Dermis microvascular lymphatic vessel endothelial cell (primary cell): ENCODE measurements at places on chromosomes 13 and 19.

- no peak for DNase-seq
Observed at GRCh38 chr13:67117010-67117550, 113.1 kb downstream of the PCDH9 start.

DNA sequence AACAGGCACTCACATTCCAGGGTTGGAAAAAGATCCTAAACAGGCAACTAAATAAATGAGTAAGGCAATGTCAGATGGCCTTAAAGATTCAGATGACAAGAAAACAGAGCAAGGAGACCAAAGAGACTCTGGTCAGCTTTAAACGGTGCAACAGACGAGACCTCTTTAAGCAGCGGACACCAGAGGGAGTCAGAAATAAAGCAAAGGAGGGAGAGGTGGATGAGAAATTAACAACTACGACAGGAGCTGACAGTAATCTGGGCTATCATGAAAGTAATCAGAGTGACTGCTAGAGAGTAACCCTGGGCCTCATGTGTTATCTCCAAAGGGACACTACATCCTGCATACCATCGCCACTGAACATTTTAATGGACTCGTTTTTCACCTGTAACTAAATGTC is 1.1 kb downstream of the ZNF550 start:
- no peak for DNase-seq

DNA sequence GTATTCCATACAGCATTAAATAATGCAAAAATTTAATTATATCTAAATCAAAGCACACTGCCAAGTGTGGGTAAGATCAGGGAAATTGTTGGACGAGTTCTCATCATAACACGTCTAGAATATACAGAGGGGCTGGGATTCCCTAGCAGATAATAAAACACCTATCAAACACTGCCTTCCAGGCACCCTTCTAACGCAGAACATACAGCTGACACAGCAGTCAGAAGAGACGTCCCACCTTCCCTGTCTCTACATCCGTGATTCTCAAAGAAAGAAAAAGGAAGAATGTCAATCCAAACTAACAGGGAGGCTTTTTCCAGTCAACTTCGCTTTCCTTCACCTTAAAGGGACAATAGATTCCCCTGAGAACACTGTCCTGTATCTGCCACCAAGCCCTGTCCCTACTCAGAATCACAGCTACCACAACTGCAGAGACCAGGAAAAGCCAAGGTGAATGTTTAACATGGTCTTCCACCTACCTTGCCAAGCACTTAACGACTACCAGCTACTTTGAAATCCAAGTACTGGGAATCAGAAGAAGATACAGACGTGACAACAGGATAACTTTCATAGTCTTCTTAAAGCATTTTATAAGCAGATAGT is 38.5 kb downstream of the TBC1D4 start:
- no peak for DNase-seq

DNA sequence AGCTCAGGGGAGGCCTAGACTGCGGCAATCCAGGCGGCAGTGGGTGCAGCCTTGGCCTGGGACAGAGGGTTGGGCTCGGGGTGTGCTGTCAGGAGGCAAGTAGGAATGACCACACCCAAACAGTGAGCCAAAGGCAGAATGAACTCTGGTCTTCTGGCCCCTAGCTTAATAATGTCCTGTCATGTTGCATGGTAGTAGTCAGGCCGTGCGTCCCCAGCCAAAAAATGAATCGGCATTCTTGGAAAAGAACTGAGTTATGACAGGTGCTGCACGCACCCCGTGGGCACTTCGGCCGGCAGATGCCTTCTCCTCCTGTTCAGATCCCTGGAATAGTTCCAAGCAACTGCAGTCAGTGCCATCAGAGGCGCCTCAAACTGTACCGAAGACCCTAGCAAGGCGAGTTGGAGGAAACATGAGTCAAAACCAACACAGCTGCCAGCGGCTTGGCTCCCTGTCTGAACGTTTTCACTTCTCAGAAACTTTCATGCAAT is 55.9 kb downstream of the ATP7B start:
- DNase-seq = peak; percentile 15

DNA sequence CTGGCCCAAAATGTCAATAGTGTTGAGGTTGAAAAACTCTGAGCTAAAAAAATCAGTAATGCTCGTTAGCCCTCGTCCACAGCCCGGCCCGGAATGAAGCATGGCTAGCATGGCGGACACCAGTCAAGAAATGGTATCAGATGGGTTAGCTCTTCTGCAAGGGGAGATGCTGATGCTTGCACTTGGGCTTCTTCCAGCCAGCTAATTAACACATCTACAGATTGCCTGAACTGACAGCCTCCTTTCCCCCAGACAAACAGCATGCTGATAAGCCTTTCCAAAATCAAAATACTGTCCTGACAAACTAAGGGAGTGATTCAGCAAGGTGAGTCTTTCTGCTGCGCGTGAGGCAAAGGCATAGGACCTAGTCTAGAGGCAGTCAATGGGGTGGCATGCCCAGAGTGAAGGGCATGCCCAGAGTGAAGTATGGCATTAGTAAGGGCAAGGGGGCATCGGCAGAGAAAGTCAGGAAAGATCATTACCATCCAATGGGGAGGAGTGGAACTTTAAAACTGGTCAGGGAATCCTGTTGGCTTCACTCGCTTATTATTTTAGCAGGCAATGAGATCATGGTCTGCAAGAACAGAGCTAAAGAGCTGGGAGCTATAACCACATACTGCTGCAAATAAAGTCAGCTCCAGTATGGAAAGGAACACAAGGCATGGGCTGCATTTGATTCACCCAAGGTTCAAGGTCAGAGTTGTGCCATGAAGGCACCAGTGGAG is 30.2 kb upstream of the UBE2L5 start:
- no peak for DNase-seq

- DNase-seq = no peak
Observed at GRCh38 chr13:49370371-49370770, 73.5 kb downstream of the CAB39L start.

DNA sequence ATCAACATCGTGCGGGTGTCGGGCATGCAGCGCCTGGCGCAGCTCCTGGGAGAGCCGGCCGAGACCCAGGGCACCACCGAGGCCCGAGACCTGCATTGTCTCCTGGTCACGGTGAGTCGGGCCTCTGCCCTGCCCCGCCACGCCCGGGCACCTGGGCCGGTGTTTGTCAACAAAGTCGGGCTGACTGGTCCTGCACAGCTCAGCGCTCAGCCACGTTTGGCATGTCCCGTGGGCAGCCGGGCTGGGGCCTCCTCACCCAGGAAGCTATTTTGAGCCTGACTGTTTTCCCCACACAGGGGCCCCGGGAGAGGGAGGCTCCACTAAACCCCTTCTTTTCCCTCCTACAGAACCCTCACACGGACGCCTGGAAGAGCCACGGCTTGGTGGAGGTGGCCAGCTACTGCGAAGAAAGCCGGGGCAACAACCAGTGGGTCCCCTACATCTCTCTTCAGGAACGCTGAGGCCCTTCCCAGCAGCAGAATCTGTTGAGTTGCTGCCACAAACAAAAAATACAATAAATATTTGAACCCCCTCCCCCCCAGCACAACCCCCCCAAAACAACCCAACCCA is 1.3 kb downstream of the GADD45B start:
- no peak for DNase-seq

DNA sequence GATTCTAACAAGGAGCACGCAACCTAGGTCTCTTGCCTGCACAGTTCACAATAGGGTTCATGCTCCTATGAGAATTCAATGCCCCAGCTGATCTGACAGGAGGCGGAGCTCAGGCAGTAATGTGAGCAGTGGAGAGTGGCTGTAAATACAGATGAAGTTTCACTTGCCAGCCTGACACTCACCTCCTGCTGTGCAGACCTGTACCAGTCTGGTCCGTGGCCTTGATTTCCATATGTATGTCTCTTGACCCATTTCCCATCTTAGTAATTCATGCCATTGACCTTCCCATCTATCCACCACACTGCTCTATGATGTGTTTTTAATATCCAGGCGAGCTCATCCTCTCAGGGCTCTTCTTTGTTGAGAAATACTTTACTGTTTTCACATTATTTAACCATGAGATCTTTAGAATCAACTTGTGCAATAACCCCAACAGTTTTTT is 95.2 kb downstream of the LRCH1 start:
- DNase-seq = peak; percentile 57

DNA sequence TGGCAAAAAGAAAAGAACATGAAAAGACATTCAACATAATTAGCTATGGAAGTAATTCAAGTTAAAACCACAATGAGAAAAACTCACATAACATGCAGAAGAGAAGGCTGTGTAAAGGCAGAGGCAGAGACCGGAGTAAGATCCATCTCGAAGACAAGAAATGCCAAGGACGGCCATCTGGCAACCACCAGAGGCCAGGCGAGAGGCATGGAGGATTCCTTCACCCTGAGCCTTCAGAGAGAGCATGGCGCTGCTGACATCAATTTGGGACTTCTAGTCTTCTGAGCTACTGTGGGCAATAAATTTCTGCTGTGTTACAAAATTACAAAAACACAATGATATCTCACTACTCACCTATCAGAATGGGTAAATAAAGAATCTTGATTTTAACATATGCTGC is 381.0 kb downstream of the TSHZ3 start:
- no peak for DNase-seq

- no peak for DNase-seq
Observed at GRCh38 chr13:29562786-29563438, 32.6 kb downstream of the SLC7A1 start.

- DNase-seq = no peak
Observed at GRCh38 chr19:45095496-45096413, 2.8 kb downstream of the PPP1R37 start.

DNA sequence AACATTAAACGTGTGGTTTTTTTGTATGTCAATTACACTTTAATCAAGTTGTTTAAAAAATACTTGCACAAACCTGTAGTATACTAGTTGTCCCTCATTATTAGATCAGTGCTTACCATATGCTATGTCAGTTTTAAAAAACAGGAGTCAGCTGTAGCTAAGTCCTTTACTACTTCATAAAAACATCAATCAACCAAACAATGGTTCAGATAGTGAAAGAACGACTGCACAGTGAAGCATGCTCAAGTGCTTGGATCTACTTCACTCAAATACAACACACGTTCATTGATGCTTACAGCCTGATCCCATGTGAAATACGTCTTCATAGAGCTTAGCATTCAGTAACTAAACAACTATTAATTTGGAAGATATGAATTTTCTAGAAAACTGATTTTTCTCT is 225.0 kb downstream of the FGF14 start:
- no peak for DNase-seq

DNA sequence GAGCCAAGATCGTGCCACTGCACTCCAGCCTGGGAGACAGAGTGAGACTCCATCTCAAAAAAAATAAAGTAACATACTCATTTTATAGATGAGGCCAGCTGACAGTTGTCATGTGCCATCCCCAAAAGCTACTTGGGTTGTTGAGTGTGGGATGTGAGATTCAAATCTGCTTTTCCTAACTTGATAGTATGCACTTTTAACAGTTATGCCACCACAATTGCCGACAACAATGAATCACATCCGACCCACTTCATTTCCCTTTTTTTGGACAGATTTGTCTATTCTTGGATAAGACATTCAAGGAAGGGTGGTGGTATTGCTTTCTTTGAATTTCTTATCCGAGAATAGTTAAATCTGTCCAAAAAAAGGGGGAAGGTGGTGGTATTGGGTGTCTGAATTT is 16.3 kb upstream of the DNMT1 start:
- no peak for DNase-seq

- DNase-seq = no peak
Observed at GRCh38 chr19:16062789-16063188, 13.5 kb upstream of the TPM4 start.

DNA sequence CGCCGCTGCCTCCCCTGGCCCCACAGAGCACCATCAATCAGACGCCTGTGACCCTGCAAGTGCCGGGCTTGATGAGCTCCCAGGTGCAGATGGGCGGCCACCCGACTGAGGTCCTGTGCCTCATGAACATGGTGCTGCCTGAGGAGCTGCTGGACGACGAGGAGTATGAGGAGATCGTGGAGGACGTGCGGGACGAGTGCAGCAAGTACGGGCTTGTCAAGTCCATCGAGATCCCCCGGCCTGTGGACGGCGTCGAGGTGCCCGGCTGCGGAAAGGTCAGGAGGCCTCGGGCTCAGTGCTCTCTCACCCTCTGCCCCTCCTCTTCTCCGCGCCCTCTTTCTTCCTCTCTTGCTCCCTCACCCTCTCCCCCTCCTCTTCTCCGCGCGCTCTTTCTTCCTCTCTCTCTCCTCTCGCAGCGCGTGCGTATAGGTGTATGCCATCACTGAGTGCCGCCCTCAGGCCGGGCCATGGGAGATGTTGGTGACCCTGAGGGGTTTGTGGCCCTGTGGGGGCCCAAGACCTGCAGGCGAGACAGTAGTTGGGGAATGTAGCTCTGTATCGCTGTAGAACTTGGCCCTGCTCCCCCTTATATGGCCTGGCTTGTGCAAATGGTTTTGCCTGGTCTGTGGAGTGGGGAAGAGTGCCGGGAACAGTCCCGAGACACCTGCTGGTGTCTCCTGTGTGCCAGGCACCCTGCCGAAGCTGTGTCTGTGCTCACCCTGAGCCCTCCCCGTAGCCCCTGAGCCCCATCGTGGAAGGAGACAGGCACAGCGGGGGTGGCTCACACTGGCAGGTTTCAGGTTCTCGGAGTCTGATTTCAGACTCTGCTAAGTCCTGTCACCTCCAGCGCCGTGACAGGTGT is 5.4 kb upstream of the EPN1 start:
- DNase-seq = no peak

GRCh38 chr19:35077411-35078223 is 36.1 kb downstream of the HPN start:
- no peak for DNase-seq

DNA sequence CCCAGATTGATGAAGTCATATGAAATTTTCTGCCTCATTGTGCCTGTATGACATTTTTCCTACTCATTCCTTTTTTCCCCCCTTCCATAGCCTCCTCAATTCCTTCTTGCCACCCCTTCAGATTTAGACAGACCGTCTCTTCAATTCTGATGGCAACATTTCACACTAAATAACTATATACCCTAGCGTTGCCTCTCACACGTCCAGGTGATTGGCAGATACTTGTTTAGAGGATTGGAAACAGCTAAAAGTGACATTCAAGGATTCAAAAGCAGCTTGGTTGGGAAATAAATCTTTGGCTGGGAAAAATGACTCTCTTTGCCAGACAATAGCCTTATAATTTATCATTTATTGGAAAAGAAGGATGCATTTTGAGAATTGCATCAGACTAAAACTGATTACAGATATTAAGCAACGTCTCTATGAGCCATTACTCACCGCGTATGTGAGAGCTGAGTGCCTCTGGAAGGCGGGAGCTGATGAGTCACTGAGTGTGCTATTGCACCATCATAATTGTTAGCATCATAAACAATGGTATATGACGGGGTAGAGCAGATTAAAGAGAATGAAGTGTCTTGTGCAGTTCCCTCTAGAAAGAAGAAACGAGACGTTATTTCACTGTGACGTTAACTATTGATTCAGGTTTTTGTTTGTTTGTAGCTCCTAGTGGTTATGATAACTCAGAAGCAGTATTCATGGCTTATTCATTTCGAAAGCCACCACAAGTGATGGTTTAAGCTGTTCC is 61.1 kb upstream of the FAM216B start:
- peak; percentile 40 for DNase-seq

GRCh38 chr19:13856497-13856896 is 20.4 kb upstream of the NANOS3 start:
- no peak for DNase-seq

GRCh38 chr13:102757006-102757405 is 16.6 kb downstream of the TEX30 start:
- DNase-seq = no peak
